ENCODE measurements at places on chromosomes 7 and 10. TPM values are rescaled to one million over a fixed set of nuclear protein-coding genes. Genes with fewer than 3 reads are reported as not detected.

The KCP gene
- total RNA-seq, result 1.9 TPM

The CAV2 gene
- 38.8 TPM for total RNA-seq

The USP54 gene
- total RNA-seq, result 54.2 TPM

The ZWINT gene
- total RNA-seq, result 16.4 TPM

The STK17A gene
- total RNA-seq, result 16.1 TPM

The TNS3 gene
- 74.2 TPM for total RNA-seq

The ZNF107 gene
- 13.6 TPM for total RNA-seq

The FLNC gene
- 92.8 TPM for total RNA-seq

The NPY gene
- total RNA-seq, result 3.7 TPM
